H9 (cell line): ENCODE measurements at places on chromosomes 5 and 9. TPM values are rescaled to one million over a fixed set of nuclear protein-coding genes. Genes with fewer than 3 reads are reported as not detected.
A peak's percentile ranks its signal among the peaks of the same experiment; 100 is the strongest.

Gene C5orf52
- not detected in 2 replicates for total RNA-seq

Gene COL23A1
- total RNA-seq, result 2.5 and 2.6 TPM in 2 replicates

Gene KCNN2
- total RNA-seq, result 21.0 and 21.7 TPM in 2 replicates

Gene BTNL8
- total RNA-seq, result 0.13 and 0.26 TPM in 2 replicates

Gene PPP3R2
- not detected in 2 replicates for total RNA-seq

Gene STPG3
- not detected in 2 replicates for total RNA-seq

Gene SLIT3
- 0.75 and 0.92 TPM in 2 replicates for total RNA-seq

Gene PJA2
- 41.5 and 41.9 TPM in 2 replicates for total RNA-seq

Gene KIF2A
- 85.6 and 86.1 TPM in 2 replicates for total RNA-seq

Gene ZDHHC11
- total RNA-seq, result 32.7 and 37.6 TPM in 2 replicates

Gene TLX3
- total RNA-seq, result not detected in 2 replicates

Gene TRIP13
- total RNA-seq, result 40.6 and 42.6 TPM in 2 replicates

DNA sequence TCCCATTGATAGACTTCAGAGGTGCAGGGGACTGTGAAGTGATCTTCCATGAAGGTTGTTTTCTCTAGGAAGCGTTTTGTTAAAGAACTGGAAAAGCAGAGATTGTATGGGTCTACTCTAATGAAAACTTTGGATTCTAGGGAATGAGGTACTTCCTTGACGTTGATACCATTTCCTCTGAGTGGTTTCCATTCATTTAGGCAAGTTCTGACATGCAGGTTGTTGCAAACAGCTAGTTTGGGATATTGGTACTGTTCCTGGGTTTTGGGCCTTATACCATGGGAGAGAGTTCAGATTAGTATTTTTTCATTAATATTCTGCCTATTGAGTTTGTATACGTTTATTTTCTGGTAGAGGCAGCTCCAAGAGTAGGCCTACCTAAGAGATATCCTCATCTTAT is 25.7 kb downstream of the SMARCA2 start:
- DNase-seq, result no peak
- H3K4me3 ChIP-seq, result no peak overlapping the region
- H3K27ac ChIP-seq, result no peak overlapping the region
- H3K27me3 ChIP-seq, result no peaks in the 10 kb centered on the region
- H3K4me1 ChIP-seq, result no peaks in the 10 kb centered on the region
- no peaks in the 10 kb centered on the region for H3K36me3 ChIP-seq

- H3K4me1 ChIP-seq, result no peaks in the 10 kb centered on the region
- H3K27ac ChIP-seq, result no peak overlapping the region
- peak overlapping the region; percentile 73 for H3K4me3 ChIP-seq
- DNase-seq, result peak; percentile 56
- H3K36me3 ChIP-seq, result no peaks in the 10 kb centered on the region
- H3K27me3 ChIP-seq, result peaks cover 17% of the 10 kb centered on the region; the same call in 1 of the 2 replicates
These were observed 52.3 kb downstream of the PSD2 start for GRCh38 chr5:139847790-139848507.

DNA sequence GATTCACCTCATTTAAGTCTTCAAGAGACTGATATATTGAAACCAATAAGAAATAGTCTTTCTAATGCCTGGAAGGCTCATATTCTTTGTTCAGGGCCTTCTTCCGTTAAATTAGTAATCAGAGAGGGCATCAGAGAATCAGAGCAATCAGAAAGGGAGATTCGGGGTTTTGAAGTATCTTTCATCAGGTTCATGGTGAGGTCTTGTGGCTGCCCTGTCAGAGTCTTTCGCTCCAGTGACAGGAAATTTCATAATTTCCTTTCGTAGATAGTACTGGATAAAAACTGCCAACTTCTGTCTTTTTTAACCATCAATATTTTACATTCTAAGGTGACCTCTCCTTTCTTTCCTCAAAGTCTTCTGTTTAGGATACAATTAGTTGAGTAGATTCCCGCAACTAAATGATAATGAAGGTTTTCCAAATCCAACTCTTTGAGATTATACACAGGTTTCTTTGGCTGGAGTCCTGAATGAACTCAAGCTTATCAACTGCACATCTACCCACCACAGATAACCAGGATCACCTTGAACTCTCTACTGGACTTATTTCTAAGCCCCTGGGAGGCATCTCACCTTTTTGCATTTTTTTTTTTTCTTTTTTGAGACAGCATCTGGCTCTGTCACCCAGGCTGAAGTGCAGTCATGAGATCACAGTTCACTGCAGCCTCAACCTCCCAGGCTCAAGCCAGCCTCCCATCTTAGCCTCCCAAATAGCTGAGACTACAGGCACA is 5.5 kb downstream of the IL31RA start:
- no peak overlapping the region for H3K4me3 ChIP-seq
- H3K36me3 ChIP-seq, result peaks cover 4% of the 10 kb centered on the region; the same call in 2 of the 3 replicates

- H3K27ac ChIP-seq, result no peak overlapping the region
- DNase-seq, result no peak
- peaks cover 3% of the 10 kb centered on the region; the same call in 1 of the 2 replicates for H3K4me1 ChIP-seq
- no peaks in the 10 kb centered on the region for H3K27me3 ChIP-seq
- peaks cover 22% of the 10 kb centered on the region; the same call in 2 of the 3 replicates for H3K36me3 ChIP-seq
These were observed 3.1 kb downstream of the TOR1B start for GRCh38 chr9:129806061-129806460.

GRCh38 chr5:998246-999031 is 10.2 kb upstream of the NKD2 start:
- no peaks in the 10 kb centered on the region; the same call in 1 of the 2 replicates for H3K27me3 ChIP-seq
- H3K36me3 ChIP-seq, result no peaks in the 10 kb centered on the region
- no peak for DNase-seq
- H3K27ac ChIP-seq, result no peak overlapping the region
- no peaks in the 10 kb centered on the region for H3K4me1 ChIP-seq

DNA sequence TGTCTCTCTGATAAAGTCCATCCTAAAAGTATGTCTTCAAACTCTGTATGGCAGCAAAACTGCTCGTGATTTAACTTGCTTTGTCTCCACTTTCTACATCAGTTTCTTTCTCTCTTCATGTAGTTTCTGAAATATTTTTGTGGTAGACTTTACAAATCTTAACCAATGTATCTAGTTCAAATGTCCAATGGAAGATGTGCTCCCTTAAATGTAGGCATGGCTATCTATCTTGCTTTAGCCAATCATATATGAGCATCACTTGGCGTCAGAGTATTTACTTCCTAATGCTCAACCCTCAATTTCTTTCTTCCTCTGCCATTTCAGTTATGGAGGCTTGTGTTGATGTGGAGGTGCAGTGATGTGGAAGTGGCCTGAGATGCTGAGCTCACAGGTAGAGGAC is 206.1 kb upstream of the ZNF608 start:
- H3K4me3 ChIP-seq, result no peak overlapping the region
- no peak overlapping the region for H3K27ac ChIP-seq
- no peak for DNase-seq
- peaks cover 3% of the 10 kb centered on the region; the same call in 1 of the 2 replicates for H3K4me1 ChIP-seq
- H3K36me3 ChIP-seq, result no peaks in the 10 kb centered on the region

DNA sequence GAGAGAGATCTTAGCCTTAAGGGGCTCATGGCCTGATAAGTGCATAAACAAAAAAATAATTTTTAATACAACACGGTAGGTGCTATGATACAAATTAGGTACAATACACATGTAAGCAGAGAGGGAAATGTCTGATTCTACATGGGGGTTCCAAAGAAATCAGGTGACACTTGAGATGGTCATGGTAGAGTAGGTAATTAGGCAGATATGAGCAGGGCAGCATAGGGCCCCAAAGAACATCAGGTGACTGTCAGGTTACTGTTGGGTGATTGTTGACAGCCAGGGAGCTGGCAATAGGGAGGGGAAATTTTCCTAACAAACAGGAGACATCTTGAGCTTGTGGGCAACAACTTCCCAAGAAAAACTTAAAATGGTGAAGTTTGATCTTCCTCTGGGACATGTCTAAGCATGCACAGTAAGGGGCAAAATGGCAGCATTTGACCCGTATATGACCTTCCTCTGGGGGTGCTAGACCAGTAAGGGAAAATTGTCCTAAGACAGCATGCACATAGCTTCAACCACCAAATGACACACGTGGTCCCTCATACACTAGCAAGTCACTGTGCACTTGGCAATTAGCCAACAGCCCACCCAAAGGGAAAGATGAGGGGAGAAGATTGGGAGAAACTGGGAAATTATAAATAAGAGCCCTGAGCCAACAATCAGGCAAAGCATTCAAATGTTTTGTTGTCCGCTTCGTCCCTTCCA is 37.3 kb upstream of the TENT4A start:
- peaks cover 15% of the 10 kb centered on the region for H3K36me3 ChIP-seq
- no peaks in the 10 kb centered on the region; the same call in 1 of the 2 replicates for H3K27me3 ChIP-seq
- no peak for DNase-seq
- no peak overlapping the region for H3K27ac ChIP-seq
- H3K4me3 ChIP-seq, result no peak overlapping the region

DNA sequence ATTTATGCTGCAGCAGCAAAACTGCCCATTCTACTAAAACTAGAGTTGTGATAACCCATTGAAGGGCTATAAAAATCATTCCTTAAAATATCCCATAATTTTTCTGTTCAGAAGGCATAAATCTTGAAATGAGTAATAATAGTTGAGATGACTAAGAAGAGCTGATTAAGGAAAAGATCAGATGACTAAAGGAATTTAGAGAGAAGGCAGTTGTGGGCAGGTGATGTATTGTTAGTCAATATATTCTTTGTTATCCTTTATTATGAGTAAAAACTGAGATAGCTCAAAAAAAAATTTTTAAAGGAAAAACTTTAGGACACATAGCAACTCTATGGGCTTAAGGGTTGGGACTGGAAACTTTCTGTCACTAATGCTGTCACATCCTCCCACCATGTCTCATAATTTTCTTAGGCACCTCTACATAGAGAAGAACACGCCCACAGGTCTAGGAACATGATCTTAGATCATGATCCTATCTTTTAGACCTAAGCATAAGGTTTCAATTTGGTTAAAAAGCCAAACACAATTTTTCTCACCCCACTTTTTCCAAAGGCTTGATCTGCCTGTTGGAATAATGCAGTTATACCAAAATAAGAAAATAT is 597.5 kb upstream of the MEF2C start:
- no peaks in the 10 kb centered on the region for H3K36me3 ChIP-seq
- no peaks in the 10 kb centered on the region for H3K4me1 ChIP-seq
- H3K27me3 ChIP-seq, result no peaks in the 10 kb centered on the region
- no peak overlapping the region for H3K4me3 ChIP-seq

GRCh38 chr9:117072216-117072615 is 342.6 kb downstream of the ASTN2 start:
- peaks cover 2% of the 10 kb centered on the region; the same call in 1 of the 2 replicates for H3K4me1 ChIP-seq
- DNase-seq, result no peak
- no peaks in the 10 kb centered on the region for H3K36me3 ChIP-seq

- H3K4me1 ChIP-seq, result no peaks in the 10 kb centered on the region
- H3K36me3 ChIP-seq, result peaks cover 11% of the 10 kb centered on the region
- H3K27me3 ChIP-seq, result no peaks in the 10 kb centered on the region
- no peak overlapping the region for H3K4me3 ChIP-seq
- no peak overlapping the region for H3K27ac ChIP-seq
These were observed 5.5 kb upstream of the EHMT1 start for GRCh38 chr9:137613259-137613658.

- H3K4me1 ChIP-seq, result peaks cover 9% of the 10 kb centered on the region; the same call in 1 of the 2 replicates
- no peak overlapping the region for H3K27ac ChIP-seq
- peaks cover 7% of the 10 kb centered on the region; the same call in 2 of the 3 replicates for H3K36me3 ChIP-seq
- DNase-seq, result no peak
These were observed 176.3 kb upstream of the SEMA6A start for GRCh38 chr5:116750631-116751580.

GRCh38 chr9:2039294-2040180 is 24.4 kb downstream of the SMARCA2 start:
- H3K27ac ChIP-seq, result no peak overlapping the region
- H3K4me1 ChIP-seq, result no peaks in the 10 kb centered on the region
- H3K4me3 ChIP-seq, result no peak overlapping the region
- no peak for DNase-seq
- no peaks in the 10 kb centered on the region for H3K27me3 ChIP-seq

GRCh38 chr5:170660531-170660930 is 123.0 kb upstream of the GABRP start:
- no peaks in the 10 kb centered on the region for H3K36me3 ChIP-seq
- H3K4me1 ChIP-seq, result no peaks in the 10 kb centered on the region
- no peak overlapping the region for H3K4me3 ChIP-seq
- no peak for DNase-seq
- H3K27me3 ChIP-seq, result no peaks in the 10 kb centered on the region

DNA sequence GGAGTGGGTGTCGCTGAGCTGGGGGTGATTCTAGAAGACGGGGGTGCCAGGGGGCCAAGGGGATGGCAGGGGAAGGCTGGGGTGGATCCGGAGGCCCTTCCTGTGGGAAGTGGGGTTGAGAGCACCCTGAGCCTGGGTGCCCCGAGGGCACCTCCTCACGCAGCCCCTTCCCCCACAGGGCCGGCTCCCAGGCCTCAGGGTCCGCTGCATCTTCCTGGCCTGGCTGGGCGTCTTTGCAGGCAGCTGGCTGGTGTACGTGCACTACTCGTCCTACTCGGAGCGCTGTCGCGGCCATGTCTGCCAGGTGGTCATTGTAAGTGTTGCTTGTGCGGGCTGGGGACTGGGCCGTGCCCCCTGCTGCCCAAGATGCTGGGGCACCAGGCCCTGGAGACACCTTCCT is 5.0 kb downstream of the DIPK1B start:
- no peak for DNase-seq
- peaks cover 4% of the 10 kb centered on the region for H3K36me3 ChIP-seq
- no peak overlapping the region for H3K27ac ChIP-seq

DNA sequence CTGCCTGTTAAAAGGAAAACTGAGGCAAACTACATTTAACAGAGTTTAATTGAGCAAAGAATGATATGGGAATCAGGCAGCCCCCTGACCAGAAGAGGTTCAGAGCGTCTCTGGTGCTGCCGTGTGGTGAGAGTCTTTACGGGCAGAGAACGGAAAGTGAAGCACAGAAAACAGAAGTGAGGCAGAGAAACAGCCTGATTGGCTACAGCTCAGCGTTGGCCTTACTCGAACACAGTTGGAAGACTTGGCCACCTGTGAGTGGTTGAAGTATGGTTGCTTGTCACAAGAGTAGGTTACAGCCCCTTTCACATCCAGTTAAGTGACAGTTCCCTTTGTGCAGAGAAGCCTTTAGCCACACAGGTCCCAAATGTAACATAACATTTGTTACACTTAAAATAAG is 16.9 kb upstream of the FBP1 start:
- DNase-seq, result no peak
- H3K27me3 ChIP-seq, result no peaks in the 10 kb centered on the region
- no peak overlapping the region for H3K27ac ChIP-seq
- no peak overlapping the region for H3K4me3 ChIP-seq

GRCh38 chr5:154972476-154973080 is 31.7 kb downstream of the MRPL22 start:
- peak; percentile 38 for DNase-seq
- no peak overlapping the region for H3K4me3 ChIP-seq
- H3K27ac ChIP-seq, result no peak overlapping the region
- no peaks in the 10 kb centered on the region for H3K27me3 ChIP-seq

DNA sequence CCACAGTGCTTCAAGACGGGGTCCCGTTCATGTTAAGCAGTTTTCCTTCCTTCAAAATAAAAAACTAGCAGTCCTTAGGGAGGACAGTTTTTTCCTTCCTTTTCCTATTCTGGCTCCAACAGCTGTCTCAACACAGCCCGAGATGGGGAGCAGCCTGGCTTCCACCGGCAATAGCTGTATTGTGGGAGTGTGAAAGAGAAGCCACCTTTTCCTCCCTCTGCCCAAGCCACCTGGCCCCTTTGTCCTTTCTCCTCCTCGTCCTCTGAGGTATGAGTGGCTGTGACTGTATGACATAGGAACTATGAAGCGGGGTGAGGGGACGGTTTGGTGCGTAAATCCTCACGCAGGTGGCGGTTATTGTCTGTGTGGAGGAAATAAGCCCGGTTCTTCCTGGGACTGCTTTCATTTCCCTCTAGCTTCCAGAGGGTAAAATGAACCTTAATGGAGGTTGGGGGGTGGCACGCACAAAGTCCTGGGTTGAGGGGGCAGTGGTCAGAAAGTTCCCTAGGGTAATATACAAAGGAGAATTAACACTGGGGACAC is 292.0 kb upstream of the DMRT1 start:
- H3K4me3 ChIP-seq, result no peak overlapping the region
- peaks cover 3% of the 10 kb centered on the region; the same call in 1 of the 2 replicates for H3K36me3 ChIP-seq
- H3K27me3 ChIP-seq, result no peaks in the 10 kb centered on the region
- H3K4me1 ChIP-seq, result peaks cover 2% of the 10 kb centered on the region; the same call in 1 of the 2 replicates
- no peak overlapping the region for H3K27ac ChIP-seq
